ENCODE measurements at places on chromosomes 4 and X. TPM values are rescaled to one million over a fixed set of nuclear protein-coding genes. Genes with fewer than 3 reads are reported as not detected.

- H3K4me3 ChIP-seq = peak overlapping the region; percentile 87
- DNase-seq = no peak
- H3K36me3 ChIP-seq = peaks cover 18% of the 10 kb centered on the region
- no peaks in the 10 kb centered on the region for H3K4me1 ChIP-seq
- peak overlapping the region; percentile 94 for H3K27ac ChIP-seq
Observed at GRCh38 chrX:1453395-1453783, 680 bp upstream of the ASMTL start.

DNA sequence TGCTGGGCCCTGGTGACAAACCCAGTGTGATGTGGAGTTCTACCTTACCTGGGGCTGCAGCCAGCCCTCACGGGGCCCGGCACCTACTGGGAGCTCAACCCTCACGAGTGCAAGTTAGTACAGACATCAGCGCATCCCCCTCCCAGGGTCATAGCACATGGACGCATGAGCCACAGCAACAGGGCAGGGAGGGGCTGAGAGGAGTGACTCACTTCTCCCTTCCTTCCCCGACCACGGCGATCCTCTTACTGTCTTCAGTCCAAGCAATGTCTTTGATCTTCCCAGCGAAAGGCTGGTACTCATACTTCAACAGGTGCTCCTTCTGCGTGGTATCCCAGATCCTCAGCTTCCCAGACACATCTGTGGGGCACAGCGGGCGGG is 17.8 kb downstream of the WDR1 start:
- H3K27me3 ChIP-seq = no peaks in the 10 kb centered on the region
- H3K4me1 ChIP-seq = peaks cover 6% of the 10 kb centered on the region
- DNase-seq = no peak
- H3K27ac ChIP-seq = no peak overlapping the region

DNA sequence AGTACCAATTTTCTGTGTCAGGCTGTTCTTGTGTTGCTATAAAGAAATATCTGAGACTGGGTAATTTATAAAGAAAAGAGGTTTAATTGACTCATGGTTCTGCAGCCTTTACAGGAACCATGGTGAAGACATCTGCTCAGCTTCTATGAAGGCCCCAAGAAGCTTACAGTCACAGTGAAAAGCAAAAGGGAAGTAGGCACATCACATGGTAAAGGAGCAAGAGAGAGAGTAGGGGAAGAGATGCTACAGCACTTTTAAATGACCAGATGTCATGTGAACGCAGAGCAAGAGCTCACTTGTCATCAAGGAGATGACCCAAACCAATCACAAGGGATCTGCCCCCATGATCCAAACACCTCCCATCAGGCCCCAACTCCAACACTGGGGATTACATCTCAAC is 174.3 kb downstream of the ATP10D start:
- no peaks in the 10 kb centered on the region for H3K4me1 ChIP-seq
- H3K27me3 ChIP-seq = no peaks in the 10 kb centered on the region
- H3K4me3 ChIP-seq = no peak overlapping the region
- no peak overlapping the region for H3K27ac ChIP-seq

DNA sequence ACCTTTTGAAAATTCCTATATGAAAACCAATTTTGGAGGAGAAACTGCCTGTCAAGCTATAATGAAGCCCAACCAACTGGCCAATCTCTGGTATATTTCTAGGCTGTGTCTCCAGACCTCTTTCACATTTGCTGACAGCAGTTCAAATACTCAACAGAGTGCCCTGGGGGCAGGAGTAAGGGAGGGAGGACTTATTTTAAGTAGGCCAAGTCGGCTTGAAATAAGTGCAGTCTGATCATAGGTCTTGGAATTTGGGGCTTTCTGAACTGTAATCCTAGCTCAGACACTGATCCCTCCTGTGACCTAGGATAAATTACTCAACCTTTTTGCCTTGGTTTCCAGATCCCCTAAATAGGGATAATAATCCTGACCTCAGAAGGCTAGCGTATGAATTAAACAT is 59.4 kb upstream of the SLC7A11 start:
- no peak overlapping the region for H3K4me3 ChIP-seq
- no peaks in the 10 kb centered on the region for H3K36me3 ChIP-seq
- no peak for DNase-seq

DNA sequence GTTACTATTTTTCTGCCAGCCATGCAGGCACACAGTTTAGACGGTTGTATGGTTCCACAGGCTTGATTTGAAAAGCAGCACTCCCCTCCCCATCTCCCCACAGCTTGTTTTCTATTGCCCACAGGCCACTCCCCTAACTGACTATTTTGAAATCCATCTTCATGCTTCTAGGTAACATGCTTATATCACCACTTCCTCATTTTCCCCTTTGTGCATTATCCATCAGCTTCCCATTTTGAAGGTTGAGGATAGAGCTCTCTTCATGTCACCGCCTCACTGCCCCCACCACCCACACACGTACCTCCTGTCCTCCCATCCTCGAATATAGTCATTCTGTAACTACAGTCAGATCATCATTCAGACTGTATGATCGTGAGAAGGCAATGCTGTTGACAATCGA is 224.7 kb downstream of the MID1 start:
- H3K27me3 ChIP-seq = no peaks in the 10 kb centered on the region
- H3K36me3 ChIP-seq = no peaks in the 10 kb centered on the region
- no peak overlapping the region for H3K27ac ChIP-seq
- H3K4me1 ChIP-seq = no peaks in the 10 kb centered on the region
- DNase-seq = no peak

DNA sequence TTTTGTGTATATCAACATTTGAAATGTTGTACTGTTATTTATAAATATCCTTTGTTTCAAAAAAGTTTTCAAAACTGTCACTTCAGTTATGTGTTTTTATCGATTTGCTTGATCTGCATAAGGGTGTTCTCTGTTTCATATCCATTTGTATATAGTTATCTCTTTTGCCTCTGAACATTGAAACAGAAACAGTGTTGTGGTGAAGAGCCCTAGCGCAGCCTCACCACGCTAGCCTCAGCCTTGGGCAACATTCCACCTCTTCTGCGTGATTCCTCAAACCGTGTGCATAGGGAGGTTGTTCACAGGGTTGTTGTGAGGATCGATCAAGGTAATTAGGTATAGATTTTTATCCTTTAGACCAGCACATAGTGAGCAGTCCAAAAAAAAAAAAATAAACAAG is 287.0 kb upstream of the GALNT7 start:
- H3K4me3 ChIP-seq = no peak overlapping the region
- H3K27ac ChIP-seq = no peak overlapping the region
- no peaks in the 10 kb centered on the region for H3K36me3 ChIP-seq
- DNase-seq = no peak
- H3K4me1 ChIP-seq = peaks cover under 1% of the 10 kb centered on the region

GRCh38 chr4:76955182-76955581 is 5.6 kb downstream of the SEPTIN11 start:
- no peaks in the 10 kb centered on the region for H3K36me3 ChIP-seq
- no peak for DNase-seq
- no peak overlapping the region for H3K4me3 ChIP-seq
- peaks cover 29% of the 10 kb centered on the region for H3K4me1 ChIP-seq

The RCHY1 gene
- total RNA-seq = 42.9 TPM

- H3K27ac ChIP-seq = no peak overlapping the region
- no peak for DNase-seq
- no peaks in the 10 kb centered on the region for H3K27me3 ChIP-seq
- peaks cover 4% of the 10 kb centered on the region for H3K36me3 ChIP-seq
Observed at GRCh38 chrX:77505227-77505626, 58.0 kb downstream of the FGF16 start.

DNA sequence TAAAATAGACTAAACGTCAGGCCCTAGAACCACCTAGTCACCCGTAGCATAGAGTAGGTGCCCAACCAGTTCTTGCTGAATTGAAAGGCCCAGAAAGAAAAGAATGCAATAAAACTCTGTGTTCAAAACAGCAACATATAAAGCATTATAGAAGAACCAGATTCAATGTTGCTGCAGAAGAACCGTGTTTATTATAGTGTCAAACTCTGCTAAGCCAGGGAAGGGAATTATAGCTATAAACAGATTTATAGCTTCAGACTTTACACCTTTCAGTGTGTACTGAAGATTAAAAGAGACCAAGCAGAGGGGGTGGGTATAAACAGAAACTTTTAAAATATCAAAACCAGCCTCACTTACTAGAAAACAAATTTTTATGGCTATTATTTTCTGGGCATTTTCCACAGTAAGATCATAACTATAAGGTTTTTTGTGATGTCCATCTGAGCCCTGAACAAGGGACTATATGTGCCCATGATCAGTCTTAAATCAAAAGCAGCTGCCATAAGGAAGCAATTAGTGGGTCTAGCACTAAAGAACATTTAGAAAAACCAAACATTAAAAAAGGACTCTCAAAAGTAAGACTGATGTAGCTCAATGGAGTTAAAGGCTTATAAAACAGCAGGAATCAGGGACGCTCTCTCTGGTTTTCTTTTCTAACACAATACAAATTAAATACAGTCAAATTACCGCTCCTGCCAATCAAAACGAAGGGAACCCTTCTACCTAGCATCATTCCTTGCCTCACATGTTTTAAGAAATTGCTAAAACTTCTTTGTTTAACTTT is 219.7 kb upstream of the ETNPPL start:
- no peak for DNase-seq
- H3K36me3 ChIP-seq = no peaks in the 10 kb centered on the region
- peaks cover 10% of the 10 kb centered on the region for H3K4me1 ChIP-seq
- H3K27me3 ChIP-seq = no peaks in the 10 kb centered on the region
- no peak overlapping the region for H3K4me3 ChIP-seq

GRCh38 chrX:120306630-120307029 is 4.6 kb downstream of the TMEM255A start:
- H3K4me3 ChIP-seq = no peak overlapping the region
- no peak for DNase-seq
- peaks cover 55% of the 10 kb centered on the region for H3K27me3 ChIP-seq
- H3K36me3 ChIP-seq = no peaks in the 10 kb centered on the region

GRCh38 chr4:140374130-140374477 is 658 bp downstream of the SCOC start:
- DNase-seq = no peak
- H3K4me3 ChIP-seq = no peak overlapping the region
- H3K27me3 ChIP-seq = no peaks in the 10 kb centered on the region
- H3K4me1 ChIP-seq = peaks cover 35% of the 10 kb centered on the region
- H3K36me3 ChIP-seq = no peaks in the 10 kb centered on the region

The GPRIN3 gene
- 1.6 TPM for total RNA-seq

The SYN1 gene
- 3.7 TPM for total RNA-seq

The DTHD1 gene
- not detected for total RNA-seq

The GAGE1 gene
- not detected for total RNA-seq

GRCh38 chr4:148170408-148171365 is 271.5 kb downstream of the NR3C2 start:
- no peak overlapping the region for H3K4me3 ChIP-seq
- DNase-seq = no peak
- peaks cover 4% of the 10 kb centered on the region for H3K27me3 ChIP-seq
- peaks cover 4% of the 10 kb centered on the region for H3K36me3 ChIP-seq
- H3K27ac ChIP-seq = no peak overlapping the region

The KCNIP4 gene
- 2.6 TPM for total RNA-seq

- H3K4me3 ChIP-seq = no peak overlapping the region
- H3K27me3 ChIP-seq = no peaks in the 10 kb centered on the region
- H3K4me1 ChIP-seq = no peaks in the 10 kb centered on the region
- no peak for DNase-seq
Observed at GRCh38 chr4:19063662-19064061, 1042.1 kb upstream of the LCORL start.

GRCh38 chrX:140799216-140799615 is 89.7 kb downstream of the LINC00632 start:
- no peak overlapping the region for H3K4me3 ChIP-seq
- no peaks in the 10 kb centered on the region for H3K4me1 ChIP-seq
- no peaks in the 10 kb centered on the region for H3K36me3 ChIP-seq
- no peak overlapping the region for H3K27ac ChIP-seq
- DNase-seq = no peak

DNA sequence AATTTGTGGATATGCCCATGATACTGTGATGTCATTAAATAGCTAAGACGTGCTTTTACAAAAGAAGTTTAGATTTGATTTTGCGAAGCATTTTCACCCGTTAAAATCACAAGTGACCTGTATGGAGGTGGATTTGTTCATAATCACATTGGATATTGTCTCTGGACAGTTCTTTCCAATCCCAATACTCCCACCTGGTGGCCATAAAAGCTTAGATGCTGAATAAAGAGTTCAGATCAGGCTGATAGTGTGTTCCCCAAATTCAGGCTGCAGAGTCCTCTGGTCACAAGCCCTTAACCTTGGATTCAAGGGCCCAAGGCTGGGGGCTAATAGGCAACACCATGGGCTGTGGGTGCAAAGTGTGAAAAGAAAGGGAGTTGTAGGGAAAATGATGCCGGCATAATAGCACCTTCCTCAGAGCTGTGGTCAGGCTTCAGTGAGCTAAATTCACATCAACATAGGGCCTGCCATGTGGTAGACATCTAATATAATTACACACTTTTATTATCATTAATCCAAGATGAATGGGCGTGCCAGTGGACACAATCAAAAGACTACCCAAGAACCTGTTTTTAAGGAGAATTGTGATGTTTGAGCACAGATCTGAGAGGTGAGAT is 28.1 kb downstream of the SMIM43 start:
- H3K4me1 ChIP-seq = peaks cover 13% of the 10 kb centered on the region
- H3K36me3 ChIP-seq = no peaks in the 10 kb centered on the region
- peak; percentile 39 for DNase-seq

- peaks cover 6% of the 10 kb centered on the region for H3K27me3 ChIP-seq
- H3K27ac ChIP-seq = no peak overlapping the region
- no peak overlapping the region for H3K4me3 ChIP-seq
- peaks cover 32% of the 10 kb centered on the region for H3K4me1 ChIP-seq
Observed at GRCh38 chrX:151977923-151978322, 3.4 kb upstream of the GABRE start.

- H3K4me3 ChIP-seq = no peak overlapping the region
- no peaks in the 10 kb centered on the region for H3K4me1 ChIP-seq
- no peak overlapping the region for H3K27ac ChIP-seq
- DNase-seq = no peak
- H3K27me3 ChIP-seq = no peaks in the 10 kb centered on the region
Observed at GRCh38 chrX:19697416-19697815, 182.1 kb upstream of the MAP3K15 start.

DNA sequence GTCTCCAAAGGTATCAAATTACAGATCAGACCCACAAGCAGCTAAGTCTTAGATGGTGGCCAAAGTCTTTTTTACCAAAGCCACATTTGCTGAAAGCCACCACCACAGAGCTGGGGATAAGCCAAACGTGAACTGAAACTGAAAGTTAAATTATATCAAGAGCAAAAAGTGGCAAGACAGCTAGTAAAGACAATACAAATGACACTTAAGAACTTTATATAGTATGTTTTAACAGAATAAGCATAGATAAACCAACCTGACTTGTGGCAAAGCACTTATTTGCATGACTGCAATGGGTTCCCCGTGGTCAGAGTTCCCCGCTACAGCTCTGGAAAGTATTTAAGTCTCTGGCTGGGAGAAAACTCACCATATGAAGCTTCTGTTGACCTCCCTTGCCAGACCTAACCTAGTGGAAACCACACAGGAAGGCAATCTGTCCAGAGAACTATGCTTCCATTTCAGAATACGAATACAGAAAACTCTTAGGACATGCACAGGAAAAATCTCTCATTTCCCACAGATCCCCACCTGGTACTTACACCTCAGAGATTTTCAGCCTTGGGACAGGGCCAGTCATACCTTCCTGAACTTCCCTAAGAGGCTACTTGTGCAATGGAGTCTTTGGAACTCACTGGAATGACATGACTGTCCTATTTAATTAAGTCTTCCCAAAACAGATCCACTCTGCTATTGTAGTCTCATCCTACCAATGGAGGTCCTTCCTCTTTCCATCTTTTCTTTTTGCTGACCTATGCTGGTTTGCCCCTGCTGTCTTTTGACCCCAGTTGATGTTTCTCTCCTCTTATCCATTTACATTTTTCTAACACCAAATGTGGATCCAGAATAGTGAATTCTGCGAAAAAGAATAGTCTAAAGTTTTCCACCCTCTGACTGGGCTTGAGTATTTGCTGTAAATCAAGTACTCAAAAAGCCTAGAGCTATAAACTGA is 225.1 kb downstream of the NR3C2 start:
- no peaks in the 10 kb centered on the region for H3K36me3 ChIP-seq
- H3K27me3 ChIP-seq = peaks cover 2% of the 10 kb centered on the region
- no peak for DNase-seq
- H3K4me1 ChIP-seq = peaks cover 7% of the 10 kb centered on the region

Measured in mesothelial cell of epicardium (in vitro differentiated cells).